Activated CD8-positive, alpha-beta T cell treated with anti-CD3 and anti-CD28 coated beads for 36 hours (primary cell): ENCODE measurements at places on chromosomes 16 and 17. TPM values are rescaled to one million over a fixed set of nuclear protein-coding genes. Genes with fewer than 3 reads are reported as not detected.

- peak; percentile 73 for DNase-seq
Measured at GRCh38 chr16:84115919-84116719, 623 bp downstream of the MBTPS1 start.

GRCh38 chr16:8655184-8655717 lies 19.2 kb upstream of the ABAT start:
- peak; percentile 65 for DNase-seq

DNA sequence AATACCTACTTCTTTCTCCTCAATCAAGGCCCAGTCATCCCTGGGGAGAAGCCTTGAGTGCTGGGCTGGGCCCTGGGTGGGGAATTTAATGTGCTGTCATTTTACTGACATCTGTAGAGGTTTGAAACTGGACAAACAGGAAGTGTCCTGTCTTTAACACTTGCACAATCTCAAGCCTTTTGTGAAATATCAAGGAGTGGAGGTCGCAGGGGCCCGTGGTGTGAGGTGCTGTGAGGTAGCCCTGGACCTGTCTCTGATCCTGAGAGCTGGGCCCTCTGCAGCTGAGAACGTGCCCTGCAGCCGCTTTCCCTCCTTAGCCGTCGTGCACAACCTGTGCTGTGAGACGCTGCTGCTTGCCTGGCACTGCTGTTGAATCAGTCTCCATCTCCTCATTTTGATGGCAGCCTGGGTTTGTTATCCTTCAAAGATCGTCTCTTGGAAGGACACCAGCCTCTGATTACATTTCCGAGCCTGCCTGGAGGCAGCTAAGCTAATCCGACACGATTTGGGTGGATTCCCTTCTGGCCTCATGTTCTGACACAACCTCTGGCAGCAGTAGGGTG lies 29.9 kb downstream of the SMARCE1 start:
- DNase-seq: no peak

DNA sequence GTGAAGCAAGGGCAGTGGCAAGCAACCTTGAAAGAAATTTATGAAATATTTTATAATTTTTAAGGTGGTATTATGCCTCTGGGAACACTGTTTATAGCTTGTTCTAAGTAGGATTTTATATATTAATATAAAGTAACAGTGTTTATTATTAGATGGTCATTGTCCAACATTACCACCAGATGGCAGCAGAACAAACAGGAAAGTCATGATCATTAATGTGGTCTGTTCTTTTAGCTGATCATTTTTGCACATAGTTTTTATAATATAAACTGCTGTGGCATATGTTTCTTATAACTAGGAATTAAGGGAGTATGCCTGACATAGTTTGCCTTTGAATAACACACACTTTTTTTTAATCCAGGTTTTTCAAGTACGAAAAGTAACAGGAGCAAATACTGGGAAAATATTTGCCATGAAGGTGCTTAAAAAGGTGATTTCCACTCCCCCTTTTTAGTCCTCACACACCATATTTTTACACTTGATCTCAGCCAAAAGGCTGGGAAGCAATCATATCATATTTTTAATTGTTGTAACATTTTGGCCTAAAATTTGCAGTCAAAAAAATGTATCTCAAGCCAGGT lies 21.4 kb downstream of the RPS6KB1 start:
- DNase-seq: no peak

DNA sequence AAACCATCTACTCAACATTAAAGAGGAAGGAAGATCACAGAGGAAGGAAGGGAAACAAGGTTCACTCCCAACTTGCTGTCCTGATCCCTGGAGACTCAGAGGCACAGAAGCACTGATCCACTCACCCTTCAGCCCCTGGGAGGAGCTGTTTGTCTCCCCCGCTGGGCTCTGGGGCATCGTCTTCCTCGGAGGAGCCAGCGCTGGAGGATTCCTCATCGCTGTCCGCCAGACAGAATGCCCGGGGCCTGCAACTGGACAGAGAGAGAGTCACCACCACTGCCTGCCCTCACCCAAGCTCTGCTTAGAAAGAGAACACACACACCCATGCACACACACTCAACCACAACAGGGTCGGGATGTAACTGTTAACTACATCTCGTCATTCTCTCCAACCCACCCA lies 24.8 kb upstream of the ERN1 start:
- no peak for DNase-seq

DNA sequence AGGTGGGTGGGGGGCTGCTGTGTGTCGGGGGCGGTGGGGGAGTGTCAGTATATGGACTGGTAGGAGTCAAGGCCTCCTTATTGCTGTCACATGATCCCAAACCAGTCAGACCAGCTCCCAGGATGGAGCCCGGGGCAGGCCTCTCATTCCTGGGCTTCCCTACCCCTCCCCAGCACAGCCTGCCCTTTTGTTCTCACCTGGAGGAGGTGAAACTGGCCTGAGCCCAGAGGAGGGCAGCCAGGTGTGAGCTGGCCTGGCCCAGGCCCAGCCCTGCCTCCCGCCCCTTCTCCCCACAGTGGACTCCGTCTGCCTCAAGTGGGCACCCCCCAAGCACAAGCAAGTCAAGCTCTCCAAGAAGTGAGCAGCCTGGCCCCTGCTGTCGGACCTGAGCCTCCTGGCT lies 4.6 kb downstream of the PRSS8 start:
- DNase-seq: no peak

GRCh38 chr17:67421869-67422273 lies 44.8 kb downstream of the PITPNC1 start:
- peak; percentile 71 for DNase-seq

- DNase-seq: no peak
Measured at GRCh38 chr16:54484700-54485099, 198.1 kb upstream of the IRX3 start.

DNA sequence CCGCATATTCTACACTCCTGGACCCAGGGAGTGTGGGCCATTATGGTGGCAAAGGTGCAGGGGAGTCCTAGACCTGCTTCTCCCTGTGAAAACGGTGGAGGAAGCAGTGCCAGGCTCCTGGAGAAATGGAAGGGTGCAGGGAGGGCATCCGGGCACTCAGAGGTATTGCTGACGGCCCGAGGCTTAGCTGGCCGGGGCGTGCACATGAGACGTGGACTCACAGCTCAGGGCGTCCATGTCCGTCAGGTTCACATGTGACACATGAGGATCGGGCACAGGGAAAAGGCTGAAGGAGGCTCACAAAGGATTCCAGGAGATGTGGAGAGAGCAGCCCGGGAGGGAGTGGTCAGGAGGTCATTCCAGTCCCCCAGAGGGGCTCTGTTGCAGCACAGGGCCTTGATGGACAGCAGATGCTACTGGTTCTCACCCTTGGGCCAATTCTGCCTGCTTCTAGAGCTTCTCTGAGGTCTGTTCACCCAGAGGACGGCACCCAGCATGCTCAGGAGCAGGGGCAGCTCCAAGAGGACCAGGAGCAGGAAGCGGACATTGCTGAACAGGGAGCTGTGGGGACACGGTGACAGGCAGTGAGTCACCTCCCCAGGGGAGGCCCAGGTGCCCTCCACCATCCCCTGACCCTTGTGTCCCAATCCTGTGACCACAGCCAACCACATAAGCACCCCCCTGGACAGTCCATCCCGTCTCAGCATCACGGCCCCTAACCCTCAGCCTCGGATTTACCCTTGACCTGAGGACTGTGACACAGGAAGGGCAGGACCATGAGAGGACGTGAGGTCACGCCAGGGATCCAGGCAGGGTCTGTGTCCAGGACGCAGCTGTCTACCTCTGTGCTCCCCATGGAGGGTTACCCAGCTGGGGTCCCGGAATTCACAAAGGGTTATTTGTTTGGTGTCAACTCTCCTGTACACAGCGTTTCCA lies 4.5 kb downstream of the CD300C start:
- no peak for DNase-seq

DNA sequence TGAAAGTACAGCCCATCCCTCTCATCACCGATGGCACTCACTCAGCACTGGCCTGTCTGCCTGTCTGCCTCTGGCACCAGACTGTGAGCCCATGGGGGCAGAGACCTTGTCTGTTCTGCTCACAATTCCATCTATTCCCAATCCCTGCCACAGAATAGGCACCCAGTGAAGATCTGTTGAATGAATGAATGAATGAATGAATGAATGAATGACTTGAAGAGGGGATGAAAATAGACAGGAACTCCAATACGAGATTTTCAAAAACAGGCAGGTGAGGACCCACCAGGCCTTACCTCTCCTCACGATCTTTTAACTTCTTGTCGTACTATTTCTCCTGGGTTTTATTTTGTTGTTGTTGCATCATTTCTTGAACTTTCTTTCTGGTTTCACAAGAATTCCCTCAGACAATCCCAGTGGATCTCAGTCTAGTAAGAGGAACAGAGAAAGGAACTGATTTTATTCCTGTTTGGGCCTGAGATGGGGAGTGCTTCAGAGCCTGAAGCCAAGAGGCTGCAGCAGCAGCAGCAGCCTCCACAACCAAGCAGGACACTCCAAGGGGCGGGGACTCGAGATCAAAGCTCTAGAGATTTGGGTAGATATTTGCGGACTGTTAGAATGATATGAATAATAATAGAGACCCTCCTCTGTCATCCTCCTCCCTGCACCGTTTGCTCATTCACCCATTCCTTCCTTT lies 17.7 kb downstream of the KRT9 start:
- DNase-seq: no peak

DNA sequence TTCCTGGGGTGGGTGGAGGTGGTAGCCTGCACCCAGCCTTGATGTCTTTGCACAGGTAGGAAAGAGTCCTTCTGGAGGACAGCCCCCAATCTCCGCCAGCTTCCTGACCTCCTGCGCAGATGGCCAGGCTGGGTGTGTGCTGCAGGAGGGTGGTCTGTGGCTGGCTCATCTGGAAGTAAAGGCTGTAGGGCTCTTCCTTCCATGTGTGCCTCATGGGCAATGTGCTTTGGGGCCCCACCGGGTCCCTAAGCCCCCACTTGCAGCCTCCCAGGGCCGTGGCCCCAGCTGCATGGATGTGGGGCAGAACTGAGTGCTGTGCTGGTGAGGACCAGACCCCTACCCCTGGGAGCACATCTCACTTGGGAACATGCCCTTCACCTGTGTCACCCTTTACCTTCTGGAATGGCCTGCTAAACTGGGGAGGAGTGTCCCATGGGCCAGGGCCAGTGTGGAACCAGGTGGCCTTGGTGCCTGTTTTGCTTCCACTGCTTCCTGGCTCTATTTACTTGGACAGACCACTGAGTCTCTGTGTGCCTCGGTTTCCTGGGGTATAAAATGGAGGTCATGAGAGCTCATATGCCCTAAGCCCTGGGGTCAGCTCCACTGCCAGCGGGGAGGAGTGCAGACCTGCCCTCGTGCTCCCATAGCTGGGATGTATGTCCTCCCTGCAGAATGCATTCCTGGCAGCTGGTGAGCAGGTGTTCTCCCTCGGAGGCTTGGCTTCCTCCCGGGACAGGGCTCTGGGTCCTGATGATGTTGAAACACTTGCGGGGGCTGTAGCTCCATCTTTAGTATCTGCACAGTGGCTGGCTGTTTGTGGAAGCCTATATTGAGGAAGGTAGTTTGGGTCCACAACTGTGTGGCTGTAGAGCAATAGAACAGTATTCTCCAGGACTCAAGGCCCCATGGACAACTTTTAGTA lies 18.0 kb downstream of the MPRIP start:
- no peak for DNase-seq

- no peak for DNase-seq
Measured at GRCh38 chr16:84933774-84934631, 77.3 kb downstream of the ZDHHC7 start.

- DNase-seq: no peak
Measured at GRCh38 chr17:34201767-34202166, 53.3 kb upstream of the CCL2 start.

DNA sequence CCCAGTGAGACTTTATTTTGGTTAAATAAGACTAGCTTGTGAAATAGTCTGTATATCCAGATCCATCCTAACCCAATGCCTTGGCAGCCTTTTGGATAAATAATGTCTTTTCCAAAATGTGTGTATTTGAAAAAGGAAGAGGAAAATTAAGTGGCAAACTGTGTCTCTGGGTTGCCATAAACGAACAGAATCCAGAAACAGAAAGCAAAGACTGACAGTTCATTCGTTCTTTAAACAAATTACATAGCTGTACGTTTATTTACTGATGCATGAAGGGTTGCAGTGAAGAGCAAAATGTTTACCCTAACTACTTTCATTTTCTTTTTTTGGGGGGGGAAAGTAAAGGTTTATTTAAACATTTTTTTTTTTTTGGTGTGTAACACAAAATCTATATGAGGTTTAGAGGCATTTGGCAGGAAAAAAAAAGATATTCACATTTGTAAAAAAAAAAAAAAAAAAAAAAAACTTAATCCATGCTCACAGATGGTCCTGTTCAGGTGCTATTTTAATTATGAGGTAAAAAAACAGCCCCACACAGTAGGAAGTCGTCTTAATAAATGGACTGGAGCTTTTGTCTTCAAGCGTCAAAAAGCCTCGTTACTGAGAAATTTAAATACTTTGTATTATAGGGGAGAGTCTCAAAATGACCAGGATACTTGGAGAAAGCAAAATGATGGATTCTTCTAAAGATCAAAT lies 245.9 kb downstream of the FTO start:
- DNase-seq: no peak

- peak; percentile 37 for DNase-seq
Measured at GRCh38 chr16:57446531-57447185, 527 bp downstream of the CIAPIN1 start.

GRCh38 chr17:70375813-70376770 lies 206.8 kb downstream of the KCNJ2 start:
- DNase-seq: no peak

DNA sequence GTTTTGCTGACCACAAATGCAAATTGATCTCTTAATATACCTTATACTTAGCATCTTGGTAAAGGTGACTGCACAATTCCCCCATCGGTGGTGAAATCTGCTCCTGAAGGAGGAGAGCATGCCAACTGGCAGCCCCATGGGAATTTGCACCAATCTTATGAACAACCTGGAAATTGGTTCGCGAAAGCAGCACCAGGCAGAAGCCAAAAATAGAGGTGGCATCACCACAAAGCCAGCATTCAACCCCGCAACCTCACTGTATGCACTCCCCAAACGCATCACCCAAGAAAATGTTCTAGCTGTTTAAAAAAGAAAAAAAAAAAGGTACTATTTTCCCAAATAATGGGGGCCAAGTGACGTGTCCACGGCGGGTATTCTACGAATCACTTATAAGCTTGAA lies 213.4 kb downstream of the ZFHX3 start:
- no peak for DNase-seq

- DNase-seq: no peak
Measured at GRCh38 chr16:23711785-23712184, 1.2 kb downstream of the ERN2 start.

- DNase-seq: no peak
Measured at GRCh38 chr17:71970312-71970711, 150.5 kb upstream of the SOX9 start.

CDC6 gene
- 118 TPM for total RNA-seq

GRAPL gene
- 5.1 TPM for total RNA-seq

CRYBA1 gene
- not detected for total RNA-seq

CETP gene
- not detected for total RNA-seq

KRT40 gene
- total RNA-seq: not detected

RFNG gene
- 14.2 TPM for total RNA-seq

ALOX12B gene
- 4.3 TPM for total RNA-seq

CORO1A gene
- 1,151 TPM for total RNA-seq

FAM20A gene
- not detected for total RNA-seq

DCXR gene
- 101 TPM for total RNA-seq

DERL2 gene
- total RNA-seq: 45.8 TPM

ZP2 gene
- not detected for total RNA-seq

TEKT3 gene
- total RNA-seq: not detected
